Mammary epithelial cell (primary cell): ENCODE measurements at places on chromosomes 5 and 9. TPM values are rescaled to one million over a fixed set of nuclear protein-coding genes. Genes with fewer than 3 reads are reported as not detected.

The COL23A1 gene
- 0.21 and 0.54 TPM in 2 replicates for total RNA-seq

The PPP1R26 gene
- 12.3 and 13.2 TPM in 2 replicates for total RNA-seq

DNA sequence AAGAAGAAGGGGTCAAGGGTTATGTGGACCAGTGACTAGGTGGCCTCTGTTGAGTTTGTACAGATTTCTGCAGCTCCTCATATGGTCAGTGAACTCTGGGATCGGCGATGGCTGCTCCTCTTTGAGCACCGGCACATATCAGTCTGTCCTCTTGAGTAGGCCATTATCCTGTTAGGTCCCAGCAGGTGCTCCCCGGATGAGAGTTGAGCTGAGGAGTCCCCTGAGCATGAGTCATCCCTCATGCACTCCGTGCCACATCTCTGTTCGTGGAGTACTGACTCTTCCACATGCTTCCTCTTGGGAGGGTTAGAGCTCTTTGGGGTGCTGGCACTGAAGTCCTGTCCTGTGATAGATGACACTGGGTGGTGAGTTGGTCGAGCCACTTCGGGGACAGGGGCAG, 143.7 kb downstream of the PTTG1 start:
- DNase-seq, result no peak

- DNase-seq, result no peak
These were observed 53.5 kb downstream of the GTF3C4 start for GRCh38 chr9:132723809-132724208.

The GDF9 gene
- 0.61 and 0.66 TPM in 2 replicates for total RNA-seq

DNA sequence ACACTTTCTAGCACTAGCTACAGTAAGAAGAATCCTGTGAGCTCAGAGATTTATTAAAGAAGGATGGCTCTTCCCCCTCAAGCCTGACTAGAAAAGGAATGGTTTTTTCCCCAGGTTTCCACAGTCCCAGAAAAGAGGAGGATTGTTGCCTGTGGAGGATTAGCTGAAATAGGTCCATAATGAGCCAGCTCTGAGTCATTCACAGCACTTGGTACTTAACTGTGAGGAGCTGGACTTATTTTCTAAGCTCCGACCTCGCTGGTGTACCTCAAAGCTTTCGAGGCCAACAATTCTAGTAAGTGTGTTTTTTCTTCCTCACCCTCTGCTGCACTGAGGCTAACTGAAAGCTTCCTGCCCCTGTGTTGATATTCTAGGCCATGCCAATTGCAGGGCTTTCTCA, 222.5 kb upstream of the IL12B start:
- peak; percentile 30 for DNase-seq

- no peak for DNase-seq
These were observed 591.9 kb downstream of the SEMA5A start for GRCh38 chr5:8953911-8954438.
